Large intestine (tissue), 12 donors: ENCODE measurements at places on chromosomes 13 and 19. TPM values are rescaled to one million over a fixed set of nuclear protein-coding genes. Genes with fewer than 3 reads are reported as not detected.

GRCh38 chr19:5585461-5586299 is 17.9 kb upstream of the TINCR start:
- no peak for DNase-seq

DNA sequence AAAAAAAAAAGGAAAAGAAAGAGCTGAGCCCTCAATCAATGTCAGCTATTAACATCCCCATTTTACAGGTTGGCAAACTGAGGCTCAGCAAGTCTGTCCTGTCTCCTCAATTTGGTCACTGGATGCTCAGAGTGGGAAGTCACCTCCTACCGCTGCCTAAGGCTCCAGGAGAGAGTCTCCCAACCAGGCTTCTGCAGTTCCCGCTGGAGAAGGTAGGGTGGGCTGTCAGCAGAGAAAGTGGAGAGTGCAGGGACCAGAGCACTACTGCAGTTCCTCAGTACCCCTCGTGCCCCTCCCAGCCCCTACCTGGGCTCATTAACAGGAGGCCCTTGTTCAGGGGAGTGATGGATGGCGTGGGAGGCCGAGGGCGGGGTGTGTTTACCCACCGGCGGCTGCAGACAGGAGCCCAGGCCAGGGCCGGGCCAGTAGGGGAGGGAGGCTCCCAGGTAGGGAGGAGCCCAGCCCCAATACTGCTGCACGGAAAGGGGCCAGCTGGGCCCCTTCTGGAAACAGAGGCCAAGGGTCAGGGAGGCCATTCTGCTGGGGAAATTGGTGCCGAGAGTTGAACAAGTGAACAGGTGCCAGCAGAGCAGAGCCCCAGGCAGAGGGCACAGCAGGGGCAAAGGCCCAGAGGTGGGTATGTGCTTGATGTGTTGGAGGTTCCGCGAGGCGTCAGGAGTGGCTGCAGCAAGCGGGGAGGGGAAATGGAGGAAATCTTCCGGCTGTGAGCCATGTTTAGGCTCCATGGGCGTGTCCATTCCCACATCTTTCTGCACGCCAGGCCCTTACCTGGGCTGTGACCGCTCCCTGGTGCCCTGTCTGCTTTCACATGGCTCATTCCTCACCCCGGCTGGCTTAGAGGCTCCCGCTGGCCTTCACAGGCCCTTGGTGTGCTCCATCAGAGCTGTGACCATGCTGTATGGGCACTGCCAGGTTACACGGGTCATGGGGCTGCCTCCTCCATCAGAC is 7.6 kb upstream of the COMP start:
- DNase-seq: peak; percentile 83

GRCh38 chr19:7505682-7506384 is 10.1 kb upstream of the ZNF358 start:
- no peak for DNase-seq

DNA sequence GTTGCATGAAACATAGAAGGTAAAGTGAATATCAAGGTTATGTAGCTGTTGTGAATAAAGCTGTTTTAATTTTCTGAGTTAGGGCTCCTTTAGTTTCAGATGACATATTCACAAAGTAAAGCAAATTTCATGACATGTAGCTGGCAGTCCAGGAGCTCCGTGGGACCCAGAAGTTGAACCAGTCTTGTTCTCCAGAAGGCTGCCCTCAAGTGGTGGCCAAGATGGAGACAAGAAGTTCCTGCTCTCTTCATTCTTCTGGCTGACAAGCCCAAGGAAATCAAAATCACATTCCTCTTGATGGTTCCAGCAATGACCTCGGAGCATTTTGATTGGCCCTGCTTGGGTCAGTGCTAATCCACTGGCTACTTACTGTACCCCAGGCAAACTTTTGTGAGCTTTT is 128.7 kb downstream of the LIG4 start:
- DNase-seq: peak; percentile 11

GRCh38 chr13:35879111-35879510 is 252.1 kb downstream of the DCLK1 start:
- no peak for DNase-seq

DNA sequence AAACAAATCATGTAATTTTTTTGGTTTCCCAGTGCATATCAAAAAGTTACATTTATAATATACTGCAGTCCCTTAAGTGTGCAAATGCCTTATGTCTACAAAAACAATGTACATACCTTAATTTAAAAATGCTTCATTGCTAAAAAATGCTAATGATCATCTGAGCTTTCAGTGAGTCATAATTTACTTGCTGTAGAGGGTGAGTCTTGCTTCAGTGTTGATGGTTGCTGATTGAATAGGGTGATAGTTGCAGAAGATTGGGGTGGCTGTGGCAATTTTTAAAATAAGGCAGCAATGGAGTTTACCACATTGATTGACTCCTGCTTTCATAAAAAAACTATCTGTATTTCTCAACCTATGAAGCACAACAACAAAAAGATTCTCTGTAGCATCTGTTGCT is 613.9 kb downstream of the TBC1D4 start:
- DNase-seq: no peak

Gene FAM83E
- 77.5 TPM for polyA plus RNA-seq

GRCh38 chr13:77360032-77360685 is 33.3 kb upstream of the MYCBP2 start:
- no peak for DNase-seq

DNA sequence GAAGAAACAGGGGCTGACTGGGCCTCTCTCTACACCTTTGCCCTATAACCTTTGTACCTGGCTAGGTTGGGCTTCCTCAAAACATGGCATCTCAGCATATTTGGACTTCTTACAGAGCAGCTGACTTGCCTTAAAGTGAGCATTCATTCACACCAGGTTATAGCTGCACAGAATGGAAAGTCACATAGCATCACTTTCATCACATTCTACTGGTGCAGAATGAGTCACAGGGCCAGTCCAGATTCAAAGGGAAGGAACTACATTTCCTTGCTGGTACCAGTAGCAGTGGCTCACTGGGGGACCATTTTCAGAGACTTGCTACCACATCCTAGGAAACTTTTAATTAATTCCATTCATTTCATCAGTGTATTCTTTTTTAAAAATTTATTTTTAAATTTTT is 20.3 kb upstream of the TPTE2 start:
- DNase-seq: peak; percentile 27

DNA sequence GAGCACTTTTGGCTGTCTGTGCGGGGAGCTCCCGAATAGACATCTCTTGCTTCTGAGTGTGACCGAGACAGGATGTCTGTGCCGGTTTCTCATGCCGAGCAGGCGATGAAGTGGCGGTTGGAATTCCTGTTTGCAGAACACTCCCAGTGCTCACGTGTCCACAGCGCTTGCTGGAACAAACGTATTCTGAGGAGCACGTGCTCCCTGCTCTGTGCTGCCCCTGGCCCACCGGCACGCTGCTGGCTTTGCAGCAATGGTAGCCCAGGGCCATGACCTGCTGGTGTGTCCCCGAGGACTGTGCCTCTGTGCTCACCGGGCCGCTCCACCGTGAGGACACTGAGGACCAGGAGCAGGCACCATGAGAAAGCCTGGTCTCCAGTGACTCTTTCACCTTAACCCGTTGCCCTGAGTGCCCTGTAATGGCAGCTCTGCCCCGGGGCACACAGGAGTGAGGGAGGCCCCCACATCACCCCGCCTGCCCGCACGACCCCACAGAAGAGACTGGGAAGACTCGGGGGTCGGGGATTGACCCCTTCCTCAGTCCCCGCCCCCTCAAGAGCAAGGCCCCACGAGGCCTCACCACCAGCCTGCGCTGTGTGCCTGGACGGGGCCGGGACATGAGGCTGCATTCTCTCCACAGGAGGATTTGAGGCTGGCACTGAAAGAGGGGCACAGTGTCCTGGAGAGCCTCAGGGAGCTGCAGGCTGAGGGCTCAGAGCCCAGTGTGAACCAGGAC is 40.0 kb upstream of the F7 start:
- no peak for DNase-seq

Gene FCER2
- 0.28 TPM for polyA plus RNA-seq

Gene TSHZ3
- polyA plus RNA-seq: 6.2 TPM

Gene CALR3
- 0.04 TPM for polyA plus RNA-seq

Gene TSC22D1
- 172 TPM for polyA plus RNA-seq

DNA sequence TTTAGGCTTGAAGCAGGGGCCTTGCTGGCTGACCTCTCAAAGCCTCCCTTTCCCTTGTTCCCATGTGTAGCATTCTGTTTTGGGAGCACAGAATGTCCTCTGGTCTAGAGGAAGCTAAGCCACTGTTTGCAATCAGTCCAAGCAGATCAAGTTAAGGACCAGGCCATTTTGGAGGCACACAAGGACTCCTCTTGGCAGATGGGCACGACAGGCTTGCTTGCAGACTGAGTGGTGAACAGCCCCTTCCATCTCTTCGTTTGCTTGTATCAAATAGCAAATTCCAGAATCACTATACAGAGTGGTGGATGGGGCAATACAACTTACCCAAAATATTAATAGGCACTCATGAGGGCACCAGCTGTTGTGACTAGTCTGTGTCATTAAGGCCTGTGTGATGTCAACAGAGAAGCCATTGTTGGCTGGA is 215.5 kb upstream of the SERP2 start:
- DNase-seq: no peak

- no peak for DNase-seq
Measured at GRCh38 chr13:45243077-45243476, 42.2 kb upstream of the KCTD4 start.

- no peak for DNase-seq
Measured at GRCh38 chr19:23203841-23204344, 46.3 kb downstream of the ZNF724 start.

Gene UCHL3
- 27.3 TPM for polyA plus RNA-seq

DNA sequence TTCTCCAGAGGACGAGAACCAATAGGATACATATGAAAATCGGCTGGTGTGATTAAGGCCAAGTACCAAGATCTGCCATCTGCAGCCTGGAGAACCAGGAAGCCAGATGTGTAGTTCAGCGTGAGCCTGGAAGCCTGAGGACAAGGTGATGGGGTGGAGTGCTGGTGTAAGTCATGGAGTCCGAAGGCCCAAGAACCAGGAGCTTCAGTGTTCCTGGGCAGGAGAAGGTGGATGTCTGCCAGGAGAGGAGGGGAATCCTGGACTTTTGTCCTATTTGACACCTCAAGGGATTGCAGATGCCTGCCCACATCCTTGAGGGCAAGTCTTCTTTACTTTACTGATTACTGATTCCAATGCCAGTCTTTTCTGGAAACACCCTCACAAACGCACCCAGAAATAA is 71.5 kb downstream of the SPATA13 start:
- no peak for DNase-seq

GRCh38 chr13:29567411-29567810 is 28.1 kb downstream of the SLC7A1 start:
- DNase-seq: no peak

- DNase-seq: no peak
Measured at GRCh38 chr13:110492679-110493593, 68.6 kb downstream of the RAB20 start.

- no peak for DNase-seq
Measured at GRCh38 chr19:49978324-49978723, 17.4 kb upstream of the SIGLEC11 start.

DNA sequence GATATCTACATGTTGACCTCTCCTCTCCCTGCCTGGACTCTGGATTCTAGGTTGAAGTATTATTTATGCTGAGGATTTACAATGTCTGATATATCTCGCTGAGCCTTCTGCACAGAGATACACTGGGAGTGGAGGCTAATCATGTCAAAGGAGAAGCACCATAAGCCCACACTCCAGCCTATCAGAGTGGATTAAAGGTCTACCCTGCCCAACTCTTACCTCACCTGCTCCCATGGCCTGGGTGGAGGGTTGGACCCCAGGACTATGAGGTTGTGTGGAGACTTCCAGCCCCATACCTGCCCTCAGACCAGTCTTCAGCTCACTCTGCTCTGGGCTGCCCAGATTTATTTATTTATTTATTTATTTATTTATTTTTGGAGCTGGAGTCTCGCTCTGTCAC is 15.4 kb downstream of the OR10H4 start:
- no peak for DNase-seq

- DNase-seq: no peak
Measured at GRCh38 chr13:90388887-90389452, 958.5 kb upstream of the MIR17HG start.

DNA sequence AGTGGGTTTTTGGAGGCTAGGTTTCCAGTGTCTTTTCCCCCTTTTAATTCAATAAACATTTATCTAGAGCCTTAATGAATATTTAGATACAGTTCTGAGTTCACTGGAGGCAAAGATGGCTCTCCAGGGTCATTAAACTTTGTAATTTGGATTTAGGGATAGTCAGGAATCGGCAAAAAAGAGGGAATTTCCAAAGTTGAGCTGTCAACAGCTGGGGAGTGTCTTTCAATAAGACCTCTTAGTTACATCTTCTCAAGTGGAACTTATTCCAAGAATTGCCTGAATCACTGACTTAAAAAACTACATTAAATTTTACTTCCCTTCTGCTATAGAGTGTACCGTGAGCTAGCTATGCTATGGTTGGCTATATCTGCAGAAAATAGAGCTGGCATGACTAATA is 2.0 kb downstream of the LRCH1 start:
- no peak for DNase-seq

GRCh38 chr13:38202740-38203139 is 146.9 kb upstream of the UFM1 start:
- DNase-seq: no peak

- peak; percentile 61 for DNase-seq
Measured at GRCh38 chr19:12784394-12784870, 6.9 kb upstream of the JUNB start.

DNA sequence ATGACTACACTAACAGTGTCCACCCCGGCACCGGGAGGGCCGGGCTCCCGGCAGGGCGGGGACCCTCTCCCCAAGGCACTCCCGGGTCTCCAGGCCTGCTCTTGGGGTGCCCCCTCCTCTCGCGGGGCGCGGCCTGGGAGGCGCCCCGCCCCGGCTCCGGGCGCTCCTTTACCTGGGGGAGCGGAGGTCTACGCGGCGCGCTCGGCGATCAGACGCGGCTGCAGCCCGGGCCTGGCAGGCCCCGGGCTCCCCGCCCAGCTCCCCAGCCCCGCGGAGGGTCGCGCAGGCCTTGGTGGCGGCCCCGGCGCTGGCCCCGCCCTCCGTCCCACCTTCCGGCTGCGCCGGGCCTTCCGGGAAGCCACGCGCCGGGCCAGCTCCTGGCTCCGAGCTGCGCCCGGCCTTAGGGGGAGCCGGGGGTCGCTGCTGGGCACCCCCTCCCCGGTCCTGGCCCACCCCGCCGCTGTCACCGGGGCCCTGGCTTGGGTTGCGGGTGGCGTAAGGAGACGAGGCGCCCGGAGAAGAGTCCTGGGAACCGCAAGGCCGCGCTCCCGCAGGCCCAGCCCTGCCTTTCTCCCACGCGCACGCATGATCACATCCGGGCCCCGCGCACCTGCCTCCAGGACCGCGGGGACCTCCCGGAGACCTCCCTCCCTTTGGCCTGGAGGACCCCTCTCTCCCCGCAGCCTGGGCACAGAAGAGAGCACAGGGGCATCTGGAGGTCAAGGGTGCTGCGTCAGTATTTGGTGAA is at the start of gene C19orf12:
Gene C19orf12, minus strand, starts transcription at position 309 of the 748 bp plus-strand sequence. CDS start 6,848 bp downstream, outside the sequence.
- DNase-seq: peak; percentile 86
